ENCODE measurements at places on chromosomes 5 and 9.

- no peaks in the 10 kb centered on the region for H3K36me3 ChIP-seq
- DNase-seq: peak; percentile 42
- H3K27me3 ChIP-seq: no peaks in the 10 kb centered on the region
- H3K4me1 ChIP-seq: no peaks in the 10 kb centered on the region
Observed at GRCh38 chr5:82639393-82640144, 361.4 kb upstream of the RPS23 start.

DNA sequence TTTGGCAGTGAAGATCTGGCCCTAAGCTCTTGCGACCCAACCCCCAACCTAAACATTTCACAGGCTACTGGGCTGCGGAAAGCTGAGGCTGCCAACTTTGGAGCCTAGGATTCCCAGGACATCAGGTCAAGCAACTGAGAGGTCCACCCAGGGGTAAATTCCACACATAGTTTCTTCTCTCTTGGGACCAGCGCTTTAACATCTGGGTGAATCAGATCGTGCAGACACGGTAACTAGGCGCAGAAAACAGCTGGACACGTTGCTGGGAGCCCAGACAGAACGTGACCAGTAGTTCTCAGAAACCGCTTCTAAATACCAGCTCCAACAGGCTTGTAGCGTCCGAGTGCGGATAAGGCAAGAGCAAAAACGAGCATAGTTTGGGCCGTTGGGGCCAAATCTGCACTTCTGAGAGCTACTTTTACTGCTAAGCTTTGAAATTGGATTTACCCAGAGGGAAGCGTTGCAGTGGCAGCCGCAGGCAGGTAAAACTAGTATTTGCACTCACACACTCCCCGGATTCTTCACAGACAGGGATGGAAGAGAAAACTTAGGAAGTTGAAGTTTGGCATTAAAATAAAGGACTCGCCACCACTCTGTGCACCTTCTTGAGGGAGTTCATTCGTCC, 11.8 kb downstream of the ITGA1 start:
- peak overlapping the region; percentile 55 for H3K4me3 ChIP-seq
- no peaks in the 10 kb centered on the region for H3K27me3 ChIP-seq
- no peaks in the 10 kb centered on the region for H3K36me3 ChIP-seq
- DNase-seq: peak; percentile 96

DNA sequence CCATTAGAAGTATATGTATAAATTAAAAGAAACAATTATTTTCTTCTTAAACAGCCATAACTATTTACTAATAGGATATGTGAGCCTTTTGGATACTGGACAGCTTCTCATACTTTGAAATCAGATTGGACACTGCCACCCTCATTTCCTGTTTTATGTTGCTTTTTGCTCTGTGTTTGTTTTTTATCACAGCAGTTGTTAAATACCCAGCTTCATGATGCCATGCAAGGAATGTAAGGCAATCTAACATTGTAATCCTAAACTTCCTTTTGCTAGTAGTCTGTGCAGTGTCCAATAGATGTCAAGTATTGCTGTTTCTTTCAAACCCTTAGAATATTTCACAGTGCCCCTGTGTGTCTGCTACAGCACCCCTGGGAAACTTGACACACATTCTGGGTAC, 56.2 kb downstream of the CNTLN start:
- no peaks in the 10 kb centered on the region for H3K36me3 ChIP-seq
- no peaks in the 10 kb centered on the region for H3K27me3 ChIP-seq
- H3K4me1 ChIP-seq: no peaks in the 10 kb centered on the region

DNA sequence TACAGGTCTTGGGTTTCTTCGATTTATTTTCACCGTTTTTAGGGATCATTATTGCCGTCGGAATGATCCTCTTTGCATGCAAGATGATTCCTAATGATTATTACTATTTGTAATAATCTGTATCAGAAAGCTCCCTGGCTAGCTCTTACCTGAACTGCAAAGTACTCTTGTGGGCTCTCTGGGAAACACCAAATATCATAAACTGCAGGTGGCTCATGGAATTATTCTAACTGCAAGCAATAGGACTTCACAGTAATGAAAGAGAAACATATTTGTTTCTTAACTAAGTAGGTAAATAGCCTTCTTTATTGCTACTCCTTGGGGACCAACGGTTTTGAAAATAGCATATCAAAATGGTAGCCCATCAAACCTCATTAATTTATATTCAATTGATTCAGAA, 219.4 kb downstream of the NFIB start:
- H3K4me1 ChIP-seq: peaks cover 8% of the 10 kb centered on the region
- H3K27me3 ChIP-seq: no peaks in the 10 kb centered on the region
- H3K4me3 ChIP-seq: no peak overlapping the region
- DNase-seq: no peak
- no peaks in the 10 kb centered on the region for H3K36me3 ChIP-seq

- H3K27me3 ChIP-seq: no peaks in the 10 kb centered on the region
- no peak overlapping the region for H3K4me3 ChIP-seq
Observed at GRCh38 chr9:70061776-70062175, 18.1 kb downstream of the MAMDC2 start.

DNA sequence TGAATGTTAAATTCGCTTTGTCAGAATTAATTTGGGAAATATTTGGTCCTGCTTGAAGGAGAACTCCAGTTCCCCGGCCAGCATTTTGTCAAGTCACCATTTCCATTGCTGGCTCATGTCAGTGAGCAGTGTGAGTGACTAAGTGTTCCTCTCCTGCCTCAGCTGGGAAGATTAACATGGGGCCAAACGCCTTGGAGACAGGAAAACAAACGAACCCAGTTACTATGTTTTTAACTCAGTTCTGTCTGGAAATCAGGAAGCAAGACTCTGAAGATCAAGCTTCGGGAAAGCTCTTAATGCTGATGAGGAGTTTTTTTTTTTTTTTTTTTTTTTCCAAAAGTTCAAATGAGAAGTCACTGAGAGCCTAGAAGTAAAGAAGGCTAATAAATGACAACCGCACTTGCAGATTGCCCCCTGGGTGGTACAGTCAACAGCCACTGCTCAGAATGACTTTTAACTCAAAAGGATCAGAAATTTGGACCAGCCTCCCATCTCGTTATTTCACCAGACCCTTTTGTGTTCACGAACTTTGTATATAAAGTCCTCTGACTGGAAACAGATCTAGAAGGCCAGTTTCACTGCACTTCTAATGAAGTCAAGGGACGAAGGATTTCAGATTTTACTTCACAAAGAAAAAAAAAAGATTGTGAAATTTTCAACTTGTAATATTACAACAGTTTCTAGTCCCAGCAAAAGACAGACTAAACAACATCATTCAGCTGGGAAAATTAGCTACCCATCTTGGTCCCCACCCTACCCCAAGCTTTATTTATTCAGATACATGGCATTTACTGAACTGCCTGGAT, 121.3 kb downstream of the LHFPL2 start:
- no peaks in the 10 kb centered on the region for H3K36me3 ChIP-seq
- no peaks in the 10 kb centered on the region for H3K27me3 ChIP-seq
- H3K27ac ChIP-seq: no peak overlapping the region
- H3K4me1 ChIP-seq: peaks cover 5% of the 10 kb centered on the region
- H3K4me3 ChIP-seq: no peak overlapping the region

DNA sequence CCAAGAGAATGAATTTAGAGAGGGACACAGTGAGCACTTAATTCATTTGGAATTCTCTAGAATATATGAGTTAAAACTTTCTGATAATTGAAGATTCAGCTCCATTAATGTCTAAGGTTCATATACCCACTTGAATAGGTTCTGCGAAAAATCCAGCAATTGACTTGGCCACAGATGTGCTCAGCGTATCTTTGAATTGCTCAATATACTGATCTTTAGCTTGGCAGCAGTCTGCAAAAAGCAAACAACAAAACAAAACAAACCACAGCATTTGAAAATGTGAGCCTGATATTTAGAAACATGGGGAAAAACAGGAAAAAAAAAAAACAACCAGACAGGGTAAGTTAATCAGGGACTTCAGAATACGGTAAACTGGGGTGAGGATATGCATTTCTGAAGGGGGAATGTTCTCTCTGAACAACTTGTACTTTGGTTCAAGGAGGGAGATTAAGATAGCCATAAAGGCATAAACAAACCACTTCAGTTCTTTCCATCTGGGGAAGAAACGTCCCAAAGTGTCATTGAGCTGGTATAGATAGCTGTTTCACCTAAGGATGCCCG, 21.4 kb downstream of the AGXT2 start:
- H3K36me3 ChIP-seq: no peaks in the 10 kb centered on the region
- no peak for DNase-seq
- H3K27ac ChIP-seq: no peak overlapping the region
- H3K4me1 ChIP-seq: no peaks in the 10 kb centered on the region
- no peak overlapping the region for H3K4me3 ChIP-seq

- H3K4me1 ChIP-seq: peaks cover 5% of the 10 kb centered on the region
- H3K27me3 ChIP-seq: no peaks in the 10 kb centered on the region
- H3K27ac ChIP-seq: peak overlapping the region; percentile 81
- H3K36me3 ChIP-seq: no peaks in the 10 kb centered on the region
Observed at GRCh38 chr9:134066913-134067851, 644 bp downstream of the BRD3 start.

DNA sequence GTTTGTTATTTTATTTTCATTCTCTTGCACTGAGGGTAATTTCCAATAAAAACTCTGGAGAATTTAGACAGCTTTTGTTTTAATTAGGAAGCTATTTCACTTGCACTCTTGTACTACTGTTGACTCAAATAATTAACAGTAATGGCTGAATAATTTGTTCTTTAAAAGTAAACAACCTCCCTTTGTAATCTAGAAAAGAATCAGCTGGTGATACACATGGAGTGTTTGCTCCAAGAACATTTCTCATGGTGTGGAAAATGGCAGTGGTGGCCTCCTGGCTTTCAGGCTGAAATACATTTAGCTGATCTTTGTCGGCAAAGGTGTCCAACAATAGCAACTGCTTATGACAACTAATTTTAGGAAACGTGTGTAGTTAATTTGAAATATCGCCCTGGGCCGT, 129.4 kb downstream of the C9orf152 start:
- no peaks in the 10 kb centered on the region for H3K36me3 ChIP-seq
- H3K4me1 ChIP-seq: peaks cover 2% of the 10 kb centered on the region
- DNase-seq: no peak
- no peaks in the 10 kb centered on the region for H3K27me3 ChIP-seq
- H3K27ac ChIP-seq: no peak overlapping the region

- peaks cover 1% of the 10 kb centered on the region for H3K27me3 ChIP-seq
- DNase-seq: no peak
- H3K4me1 ChIP-seq: no peaks in the 10 kb centered on the region
- H3K36me3 ChIP-seq: no peaks in the 10 kb centered on the region
- no peak overlapping the region for H3K27ac ChIP-seq
- no peak overlapping the region for H3K4me3 ChIP-seq
Observed at GRCh38 chr5:35919191-35919590, 19.2 kb downstream of the CAPSL start.

DNA sequence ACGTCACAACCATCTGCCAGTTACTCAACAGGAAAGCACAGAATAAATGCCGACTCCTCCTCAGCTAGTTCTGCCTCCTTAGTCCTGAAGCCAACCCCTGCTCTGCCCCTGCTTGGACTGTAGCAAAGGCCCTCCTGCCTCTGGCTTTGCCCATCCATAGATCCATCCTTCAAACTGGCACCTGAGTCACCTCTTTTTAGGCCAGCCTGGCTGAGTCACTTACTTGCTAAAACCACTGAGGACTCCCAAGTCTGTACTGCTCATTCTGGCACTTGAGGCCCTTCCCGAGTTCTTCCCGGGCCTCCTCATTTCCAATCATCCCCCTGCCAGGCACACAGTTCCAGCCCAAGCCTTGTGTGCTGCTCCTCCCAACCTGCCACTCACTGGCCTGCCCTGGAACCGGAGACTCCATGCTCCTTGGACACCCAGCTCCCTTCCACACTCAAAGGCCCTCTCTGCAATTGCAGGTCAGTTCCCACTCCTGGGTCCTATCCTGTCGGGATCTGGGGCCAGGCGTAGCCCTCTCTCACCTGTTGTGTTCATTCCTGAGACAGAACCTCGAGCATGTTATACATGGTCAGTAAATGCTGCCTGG, 220.1 kb downstream of the DAB2IP start:
- no peak overlapping the region for H3K27ac ChIP-seq
- H3K36me3 ChIP-seq: no peaks in the 10 kb centered on the region
- no peak overlapping the region for H3K4me3 ChIP-seq
- H3K4me1 ChIP-seq: no peaks in the 10 kb centered on the region
- DNase-seq: no peak

GRCh38 chr9:119639287-119639955, 270.2 kb upstream of the BRINP1 start:
- no peaks in the 10 kb centered on the region for H3K4me1 ChIP-seq
- no peaks in the 10 kb centered on the region for H3K27me3 ChIP-seq
- H3K4me3 ChIP-seq: no peak overlapping the region

DNA sequence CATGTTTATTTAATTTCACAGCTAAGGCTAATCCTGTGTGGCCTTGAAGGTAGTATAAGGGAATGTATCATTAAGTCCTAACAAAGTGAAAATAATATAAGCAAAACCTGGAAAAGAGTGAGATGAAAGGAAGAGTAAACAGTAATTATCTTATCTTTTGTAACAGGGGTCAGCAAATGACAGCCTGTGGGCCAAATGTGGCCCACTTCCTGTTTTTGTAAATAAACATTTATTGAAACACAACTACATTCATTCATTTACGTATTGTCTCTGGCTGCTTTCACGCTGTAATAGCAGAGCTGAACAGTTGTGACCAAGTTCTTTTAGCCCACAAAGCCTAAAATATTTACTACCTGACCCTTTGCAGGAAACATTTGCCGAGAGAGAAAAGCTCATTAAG, 78.4 kb upstream of the HTR4 start:
- H3K36me3 ChIP-seq: no peaks in the 10 kb centered on the region
- no peak overlapping the region for H3K27ac ChIP-seq
- H3K4me1 ChIP-seq: peaks cover 3% of the 10 kb centered on the region
- no peak for DNase-seq
- H3K27me3 ChIP-seq: no peaks in the 10 kb centered on the region

GRCh38 chr5:61270510-61271165, 61.4 kb upstream of the ZSWIM6 start:
- no peak for DNase-seq
- H3K36me3 ChIP-seq: no peaks in the 10 kb centered on the region
- H3K4me1 ChIP-seq: peaks cover 5% of the 10 kb centered on the region
- no peaks in the 10 kb centered on the region for H3K27me3 ChIP-seq
- H3K4me3 ChIP-seq: no peak overlapping the region

GRCh38 chr5:148833122-148833521, 6.7 kb downstream of the ADRB2 start:
- no peak overlapping the region for H3K27ac ChIP-seq
- no peaks in the 10 kb centered on the region for H3K36me3 ChIP-seq
- H3K4me1 ChIP-seq: peaks cover 7% of the 10 kb centered on the region
- no peaks in the 10 kb centered on the region for H3K27me3 ChIP-seq
- no peak overlapping the region for H3K4me3 ChIP-seq
- peak; percentile 30 for DNase-seq

DNA sequence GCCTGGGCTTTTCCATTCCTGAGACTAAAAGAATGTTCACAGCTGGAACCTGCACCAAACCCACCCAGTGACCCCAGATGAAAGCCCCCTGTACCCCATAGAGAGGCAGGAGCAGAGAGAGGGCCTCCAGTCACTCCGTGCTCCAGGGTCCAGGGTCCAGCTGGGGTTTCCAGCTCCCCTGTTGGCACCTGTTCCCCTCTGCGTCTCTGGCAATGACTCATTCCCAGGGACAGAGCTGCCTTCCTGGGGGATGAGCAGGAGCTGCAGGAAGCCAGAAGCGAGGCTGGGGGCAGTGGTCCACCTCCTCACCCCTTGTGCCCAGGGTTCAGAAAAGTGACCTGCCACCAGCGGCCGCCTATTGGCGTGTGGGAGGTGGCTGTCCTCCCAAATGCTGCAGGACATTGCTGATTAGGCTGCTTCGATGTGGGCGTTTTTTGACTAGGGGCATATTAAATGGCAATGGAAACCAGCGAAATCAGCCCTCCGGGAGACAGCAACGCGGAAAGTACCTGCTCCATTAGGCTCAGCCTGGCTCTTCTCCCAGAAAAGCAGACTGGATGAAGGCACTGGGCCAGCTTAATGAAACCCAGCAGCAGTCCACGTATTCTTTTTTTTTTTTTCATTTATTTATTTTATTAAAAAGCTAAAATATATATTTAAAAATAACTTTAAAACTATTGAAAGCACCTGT, 97.4 kb downstream of the DAP start:
- peak; percentile 21 for DNase-seq
- H3K36me3 ChIP-seq: no peaks in the 10 kb centered on the region
- H3K27ac ChIP-seq: no peak overlapping the region
- H3K4me1 ChIP-seq: no peaks in the 10 kb centered on the region
- H3K27me3 ChIP-seq: no peaks in the 10 kb centered on the region
- H3K4me3 ChIP-seq: no peak overlapping the region
